ENCODE measurements at places on chromosomes 2 and 18.

DNA sequence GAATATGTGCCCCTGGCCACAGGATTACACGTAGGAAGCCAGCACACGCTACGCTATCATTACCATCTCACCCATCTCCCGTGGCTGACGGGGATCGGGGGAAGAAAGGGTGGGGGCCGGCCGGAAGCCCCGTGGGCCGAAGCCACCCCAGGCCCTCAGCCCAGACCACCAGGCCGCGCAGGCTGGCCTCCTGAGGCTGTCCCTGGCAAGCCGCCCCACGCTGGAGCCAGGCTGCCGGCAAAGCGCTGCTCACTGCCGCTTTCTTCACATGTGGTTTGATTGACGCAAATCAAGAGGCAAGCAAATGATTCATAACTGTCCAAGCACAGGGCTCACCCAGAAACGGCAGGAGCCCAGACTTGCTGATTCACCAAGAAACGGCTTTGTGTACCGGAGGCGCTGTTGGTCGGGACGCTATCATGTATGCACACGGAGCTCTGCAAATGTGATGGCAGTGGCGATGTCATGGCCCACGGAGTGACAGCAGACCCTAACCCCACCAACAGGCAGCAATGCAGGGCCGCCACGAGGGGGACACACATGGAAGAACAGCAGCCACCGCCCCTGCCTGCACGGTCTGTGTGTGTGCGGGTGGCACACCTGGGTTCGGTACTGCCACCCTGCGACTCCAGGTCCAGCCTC, 125.7 kb downstream of the HDAC4 start:
- DNase-seq, result peak; percentile 93

DNA sequence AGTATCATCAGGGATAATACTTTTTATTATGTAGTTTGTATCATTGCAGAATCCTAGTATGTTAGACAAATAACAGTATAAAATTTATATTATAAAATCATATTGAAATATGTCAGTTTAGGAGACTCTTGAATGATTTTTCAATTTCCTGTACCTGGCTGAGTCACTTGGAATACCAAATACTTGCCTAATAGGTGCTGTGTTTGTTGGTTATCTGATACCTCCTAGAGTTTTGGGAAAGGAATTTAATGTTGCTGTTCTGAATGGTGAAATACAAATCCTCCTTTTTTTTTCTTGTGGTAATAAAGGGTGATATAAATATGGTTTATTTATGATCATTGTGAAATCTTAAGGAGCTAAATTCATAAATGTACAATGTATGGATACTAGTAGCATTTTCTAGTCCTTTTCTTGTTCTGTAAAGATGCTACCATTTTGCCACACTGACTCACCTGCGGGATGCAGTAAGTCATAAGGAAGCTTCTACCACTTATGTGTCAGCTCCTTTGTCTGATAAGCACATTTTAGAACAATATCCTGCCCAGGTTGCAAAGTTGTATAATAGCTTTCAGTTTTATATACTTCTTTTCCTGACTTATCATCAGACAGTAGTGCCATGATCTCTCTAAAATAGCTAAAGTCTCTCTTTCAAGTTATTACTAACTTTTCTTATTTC, 465.5 kb downstream of the XIRP2 start:
- no peak for DNase-seq

DNA sequence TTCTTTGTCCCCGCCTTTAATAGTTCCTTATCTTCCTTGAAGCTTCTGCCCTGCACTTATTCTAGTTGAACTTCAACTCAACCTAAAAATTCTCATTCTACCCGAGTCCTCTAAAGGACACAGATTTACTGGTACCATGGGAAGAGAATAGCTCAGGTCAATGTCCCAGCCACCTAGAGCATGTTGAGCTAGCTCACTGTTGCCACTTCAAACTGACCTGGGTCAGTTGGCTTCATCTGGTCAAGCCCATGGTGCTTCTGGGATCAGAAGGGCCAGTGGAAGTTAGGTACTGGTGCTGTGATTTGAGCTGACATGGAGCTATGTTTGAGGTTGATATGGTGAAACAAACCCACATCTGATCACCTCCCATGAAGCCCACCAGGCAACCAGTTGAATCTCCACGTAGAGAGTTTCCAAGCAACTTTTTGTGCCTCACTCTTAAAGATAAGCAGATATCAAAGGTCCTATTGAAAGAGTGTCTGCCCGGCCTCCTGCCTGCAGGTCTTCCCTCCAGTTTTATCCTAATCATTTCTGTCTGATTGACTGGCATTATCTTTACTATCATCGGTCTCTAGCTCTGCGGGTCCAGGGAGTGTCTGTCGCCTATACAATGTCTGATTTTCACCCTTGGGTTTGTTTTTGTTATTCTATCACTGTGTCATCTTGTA, 17.2 kb downstream of the GREB1 start:
- no peak for DNase-seq

- DNase-seq, result peak; percentile 51
These were observed 758 bp downstream of the SCLY start for GRCh38 chr2:238061315-238062202.

- no peak for DNase-seq
These were observed 24.8 kb upstream of the PTMA start for GRCh38 chr2:231683292-231684235.

DNA sequence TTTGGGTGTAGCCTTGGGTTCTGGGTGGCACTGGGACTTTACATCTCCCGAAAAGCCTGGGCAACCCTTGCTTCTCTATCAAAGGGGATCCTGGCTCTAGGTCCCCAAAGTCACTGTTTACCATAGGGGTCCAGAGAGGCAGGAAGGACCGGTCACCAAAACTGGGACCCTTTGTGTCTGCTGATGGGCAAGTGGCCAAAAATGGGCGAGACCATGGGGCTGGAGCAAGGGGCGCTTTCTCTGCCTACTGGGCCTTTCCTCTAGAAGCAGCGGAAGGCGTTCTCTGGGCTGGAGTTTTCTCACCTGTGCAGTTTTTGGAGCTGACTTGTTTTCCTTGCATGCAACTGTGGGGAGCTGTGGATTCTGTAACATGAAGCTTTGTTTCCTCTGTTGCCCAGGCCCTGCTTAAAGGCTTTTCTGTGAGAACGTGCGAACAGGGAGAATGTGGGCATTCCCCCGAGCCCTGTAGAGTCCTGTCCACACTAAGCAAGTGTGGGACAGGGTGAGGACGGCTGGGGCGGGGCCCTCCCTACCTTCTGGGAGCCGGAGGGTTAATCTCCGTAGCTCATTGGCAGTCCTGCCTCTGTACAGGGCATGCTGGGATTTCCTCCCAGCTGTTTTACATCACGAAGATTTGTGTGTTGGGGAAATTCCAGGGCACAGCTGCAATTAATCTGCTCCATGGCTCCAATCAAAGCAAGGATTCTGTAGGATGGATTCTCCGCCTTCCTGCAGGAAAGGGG, 50.2 kb downstream of the TGOLN2 start:
- DNase-seq, result no peak

- no peak for DNase-seq
These were observed 699.7 kb upstream of the ZNF804A start for GRCh38 chr2:183898641-183899040.

DNA sequence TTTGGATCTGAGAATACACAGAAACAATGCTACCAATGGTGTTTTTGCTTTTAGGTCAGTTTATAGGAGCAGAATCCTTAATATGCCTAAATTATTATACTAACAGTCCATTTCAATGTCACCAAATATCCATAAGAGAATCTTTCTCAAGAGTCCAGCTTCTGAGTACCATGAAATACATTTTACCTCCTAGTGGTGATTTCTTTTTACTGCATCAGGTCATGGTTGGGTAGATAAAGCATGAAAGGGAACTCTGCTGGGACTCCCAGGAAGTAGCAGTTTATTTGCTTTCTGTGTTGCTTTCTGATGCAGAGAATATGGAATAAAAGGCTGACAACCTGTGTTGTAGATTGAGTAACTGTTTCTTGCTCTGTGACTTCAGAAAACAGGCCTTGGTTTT, 115.6 kb downstream of the PPP1R1C start:
- DNase-seq, result no peak

DNA sequence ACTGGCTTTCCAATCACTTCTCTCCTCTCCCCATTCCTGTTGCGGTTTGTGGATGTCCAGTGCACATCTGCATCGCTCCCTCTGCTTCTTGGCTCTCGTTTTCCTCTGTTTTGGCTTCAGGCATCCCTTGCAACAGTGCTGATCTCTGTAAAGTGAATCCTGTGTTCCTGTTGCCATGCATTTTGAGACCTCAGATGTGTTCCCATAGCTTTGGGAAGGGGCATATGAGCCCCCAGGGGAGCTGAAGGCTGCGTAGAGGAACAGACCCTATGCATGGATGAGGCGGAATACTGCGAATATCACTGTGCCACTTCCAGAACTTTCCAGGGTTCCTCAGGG, 168.4 kb upstream of the HAAO start:
- DNase-seq, result no peak

DNA sequence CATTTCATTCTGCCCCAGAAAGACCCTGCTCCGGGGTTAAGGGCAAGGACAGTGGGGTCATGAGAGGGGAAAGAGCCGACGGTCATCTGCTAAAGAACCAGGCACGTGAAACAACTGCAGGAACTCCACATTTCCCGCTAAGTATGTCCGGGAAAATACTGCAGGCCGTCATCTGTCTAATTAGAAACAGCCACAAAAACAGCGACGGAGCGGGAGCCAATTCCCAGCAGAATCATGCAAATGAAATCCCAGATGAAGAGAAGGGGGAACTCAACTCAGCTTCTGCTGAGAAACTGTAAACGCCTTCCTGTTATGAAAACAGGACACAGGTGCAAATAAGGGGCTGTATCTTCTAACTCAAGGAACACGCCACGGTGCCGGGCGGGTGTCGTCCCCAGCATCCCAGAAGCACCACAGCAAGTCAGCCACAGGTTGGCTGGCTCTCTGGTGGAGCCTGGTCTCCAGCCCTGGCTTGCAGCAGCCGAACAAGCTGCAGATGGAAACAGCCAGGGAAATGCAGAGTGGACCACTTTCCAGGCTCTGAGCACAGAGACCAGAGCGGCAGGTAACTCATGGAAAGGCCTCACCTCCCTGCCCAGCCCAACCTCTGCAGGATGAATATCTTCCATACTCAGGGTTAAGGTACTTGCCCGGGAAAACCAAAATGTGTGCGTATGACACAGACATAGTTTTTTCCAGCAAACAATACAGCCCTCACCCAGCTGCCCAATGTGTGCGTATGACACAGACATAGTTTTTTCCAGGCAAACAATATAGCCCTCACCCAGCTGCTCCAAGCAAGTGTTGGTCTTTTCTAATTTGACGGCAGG, 28.9 kb downstream of the PXDN start:
- DNase-seq, result no peak

GRCh38 chr2:3168230-3168891, 209.3 kb downstream of the EIPR1 start:
- DNase-seq, result no peak

GRCh38 chr2:31553362-31553761, 27.4 kb downstream of the SRD5A2 start:
- no peak for DNase-seq

DNA sequence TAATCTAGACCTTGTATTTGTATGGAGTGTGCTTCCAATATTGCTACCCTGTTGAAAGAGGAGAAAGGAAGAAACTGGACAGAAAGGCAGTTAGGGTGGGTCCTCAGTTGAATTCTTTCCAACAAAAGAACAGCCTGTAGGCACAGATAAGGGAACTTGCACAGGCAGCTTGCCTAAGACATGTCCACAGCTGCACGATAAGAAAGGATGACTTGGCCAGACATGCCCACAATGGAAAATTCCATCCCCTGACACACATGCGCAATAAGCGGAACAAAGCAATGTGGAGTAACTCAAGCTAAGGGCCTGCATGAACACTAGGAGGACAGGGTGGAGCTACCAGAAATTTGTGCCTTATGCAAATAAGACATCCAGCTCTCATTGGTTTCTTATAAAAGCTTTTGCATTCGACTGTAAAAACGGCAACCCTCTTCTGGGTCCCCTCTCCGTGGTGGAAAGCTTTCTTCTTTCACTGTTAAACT, 1084.7 kb upstream of the NXPH2 start:
- no peak for DNase-seq

GRCh38 chr18:74492259-74492658, 3.9 kb upstream of the CNDP2 start:
- no peak for DNase-seq

- DNase-seq, result no peak
These were observed 20.1 kb downstream of the SFT2D3 start for GRCh38 chr2:127721311-127721977.

DNA sequence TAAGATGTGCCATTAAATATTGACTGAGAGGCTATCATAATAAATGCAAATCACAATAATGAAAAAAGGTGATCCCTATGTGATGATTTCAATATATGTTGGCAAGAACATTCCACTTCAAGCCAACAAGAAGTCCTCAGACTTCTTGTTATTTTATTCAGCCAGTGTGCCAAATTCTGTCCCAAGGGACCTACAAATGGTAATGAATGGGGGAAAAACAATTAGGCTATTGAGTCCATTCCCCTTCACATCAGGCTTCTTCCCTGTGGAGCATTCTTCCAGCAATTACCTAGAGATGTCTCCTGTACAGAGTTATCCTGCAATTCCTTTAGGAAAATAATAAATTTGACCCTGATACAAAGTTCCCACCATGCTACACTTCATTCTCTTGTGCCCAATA, 144.4 kb downstream of the PIEZO2 start:
- DNase-seq, result no peak

DNA sequence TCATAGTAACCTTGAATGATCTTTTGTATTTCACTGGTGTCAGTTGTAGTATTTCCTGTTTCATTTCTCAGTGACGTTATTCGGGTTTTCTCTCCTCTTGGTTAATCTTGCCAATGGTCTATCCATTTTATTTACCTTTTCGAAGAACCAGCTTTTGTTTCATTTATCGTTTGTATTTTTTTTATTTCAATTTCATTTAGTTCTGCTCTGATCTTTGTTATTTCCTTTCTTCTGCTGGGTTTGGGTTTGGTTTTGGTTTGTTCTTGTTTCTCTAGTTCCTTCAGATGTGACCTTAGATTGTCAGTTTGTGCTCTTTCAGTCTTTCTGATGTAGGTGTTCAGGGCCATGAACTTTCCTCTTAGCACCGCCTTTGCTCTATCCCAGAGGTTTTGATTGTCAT, 36.7 kb downstream of the SP140 start:
- no peak for DNase-seq

DNA sequence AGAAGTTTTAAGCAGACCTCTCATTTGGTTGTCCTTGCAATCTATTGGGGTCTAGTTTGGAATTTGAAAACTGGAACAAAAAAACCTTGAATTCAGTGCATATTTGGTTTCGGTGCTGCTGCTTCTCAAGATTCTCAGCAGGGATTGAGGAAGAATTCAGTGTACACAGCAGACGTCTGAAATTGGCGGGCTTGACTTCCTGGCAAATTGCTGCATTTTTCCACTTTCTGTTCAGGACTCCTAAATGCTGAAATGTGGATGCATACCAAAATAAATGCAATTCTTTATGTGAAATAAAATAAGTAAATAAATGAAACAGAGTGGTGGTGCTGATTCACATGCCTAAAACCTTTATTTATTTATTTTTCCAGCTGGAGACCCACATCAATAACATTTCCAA, 332.4 kb upstream of the KYNU start:
- no peak for DNase-seq

DNA sequence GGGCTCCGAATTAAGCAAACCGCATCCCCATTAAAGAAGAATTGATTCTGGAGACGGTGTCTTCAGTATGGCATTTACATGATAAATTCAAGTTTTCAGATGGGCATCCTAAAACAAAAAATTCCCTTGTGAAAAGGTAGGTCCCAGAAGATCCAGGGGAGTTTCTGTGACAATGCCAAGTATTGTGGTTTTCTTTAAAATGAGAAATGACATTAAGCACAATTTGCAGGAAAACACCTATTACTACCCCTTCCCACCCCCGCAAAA, 689 bp upstream of the YWHAQ start:
- no peak for DNase-seq

- DNase-seq, result no peak
These were observed 274.9 kb upstream of the TCF4 start for GRCh38 chr18:55862693-55863390.

- DNase-seq, result no peak
These were observed 113.6 kb upstream of the COL5A2 start for GRCh38 chr2:189293164-189293563.
